ENCODE measurements at places on chromosomes 12 and 14. TPM values are rescaled to one million over a fixed set of nuclear protein-coding genes. Genes with fewer than 3 reads are reported as not detected.

Gene LHX5
- 0.07 TPM for total RNA-seq

Gene NAP1L1
- total RNA-seq: 642 TPM

Gene GEMIN2
- 24.9 TPM for total RNA-seq

Gene GLIPR1L1
- total RNA-seq: not detected

Gene ASCL1
- total RNA-seq: not detected

Gene SLC39A5
- 0.34 TPM for total RNA-seq

Gene APOF
- total RNA-seq: not detected

Gene ADCY6
- 15.8 TPM for total RNA-seq

Gene TMEM30B
- 0.29 TPM for total RNA-seq

Gene LTBP2
- 11.0 TPM for total RNA-seq

Measured in A549 treated with GW870086 at 1 μM for 4 hours (cell line).